ENCODE measurements at places on chromosomes 1 and 21.
A peak's percentile ranks its signal among the peaks of the same experiment; 100 is the strongest.

DNA sequence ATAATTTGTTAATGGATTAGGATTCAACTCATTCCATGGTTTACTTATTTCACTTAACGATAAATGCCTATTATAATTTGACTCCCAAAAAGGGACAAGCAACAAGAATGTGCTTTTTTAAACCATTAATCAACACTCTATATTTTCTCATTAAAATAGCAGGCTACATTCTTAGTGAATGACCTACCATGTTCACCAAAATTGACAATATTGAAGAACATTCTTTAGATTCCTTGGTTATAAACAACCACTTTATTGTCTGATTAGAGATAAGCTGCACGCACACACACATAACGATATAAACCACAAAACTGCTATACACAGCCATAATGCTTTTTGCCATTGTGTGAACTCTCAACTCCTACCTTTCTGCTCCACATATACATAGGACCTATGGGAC lies 75.4 kb upstream of the LRRC7 start:
- DNase-seq, result no peak
- no peaks in the 10 kb centered on the region for H3K27me3 ChIP-seq

DNA sequence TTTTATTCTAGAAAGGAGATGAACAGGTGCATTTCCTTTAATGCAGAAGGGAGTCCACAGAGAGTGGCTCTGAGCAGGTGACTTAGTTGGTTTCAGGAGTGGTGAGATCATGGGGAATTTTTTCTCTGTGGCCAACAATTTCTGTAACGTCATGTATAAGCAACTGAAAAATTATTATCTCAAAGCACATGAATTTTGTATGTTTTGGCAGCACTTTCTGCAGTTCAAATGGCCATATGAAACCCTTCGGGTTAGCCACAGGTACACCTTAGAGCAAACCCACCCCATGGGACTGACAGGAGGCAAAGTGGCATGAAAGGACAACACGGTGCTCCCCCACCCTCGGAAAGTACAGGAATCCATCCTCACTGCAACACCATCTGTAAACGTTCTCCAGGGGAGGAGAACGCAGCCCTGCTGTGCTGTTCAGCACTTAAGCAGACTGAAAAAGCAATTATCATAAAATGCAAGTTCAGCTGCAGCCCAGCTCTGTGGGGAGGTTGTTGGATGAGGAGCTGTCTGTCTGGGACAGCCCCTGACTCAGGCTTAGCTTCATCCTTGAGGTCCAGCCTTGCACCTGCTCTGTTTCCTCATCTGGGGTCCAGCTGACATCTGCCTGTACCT lies 55.8 kb upstream of the CLDN14 start:
- H3K4me3 ChIP-seq, result no peak overlapping the region
- H3K36me3 ChIP-seq, result no peaks in the 10 kb centered on the region
- no peak for DNase-seq
- peaks cover 3% of the 10 kb centered on the region for H3K27me3 ChIP-seq
- no peaks in the 10 kb centered on the region for H3K4me1 ChIP-seq

GRCh38 chr1:203353486-203353885 lies 2.6 kb upstream of the FMOD start:
- H3K36me3 ChIP-seq, result no peaks in the 10 kb centered on the region
- H3K4me1 ChIP-seq, result peaks cover 9% of the 10 kb centered on the region
- H3K4me3 ChIP-seq, result no peak overlapping the region
- H3K27ac ChIP-seq, result no peak overlapping the region
- DNase-seq, result no peak

GRCh38 chr1:176820391-176821031 lies 344.0 kb downstream of the ASTN1 start:
- no peak overlapping the region for H3K4me3 ChIP-seq
- no peaks in the 10 kb centered on the region for H3K4me1 ChIP-seq
- H3K27ac ChIP-seq, result no peak overlapping the region
- no peaks in the 10 kb centered on the region for H3K36me3 ChIP-seq

DNA sequence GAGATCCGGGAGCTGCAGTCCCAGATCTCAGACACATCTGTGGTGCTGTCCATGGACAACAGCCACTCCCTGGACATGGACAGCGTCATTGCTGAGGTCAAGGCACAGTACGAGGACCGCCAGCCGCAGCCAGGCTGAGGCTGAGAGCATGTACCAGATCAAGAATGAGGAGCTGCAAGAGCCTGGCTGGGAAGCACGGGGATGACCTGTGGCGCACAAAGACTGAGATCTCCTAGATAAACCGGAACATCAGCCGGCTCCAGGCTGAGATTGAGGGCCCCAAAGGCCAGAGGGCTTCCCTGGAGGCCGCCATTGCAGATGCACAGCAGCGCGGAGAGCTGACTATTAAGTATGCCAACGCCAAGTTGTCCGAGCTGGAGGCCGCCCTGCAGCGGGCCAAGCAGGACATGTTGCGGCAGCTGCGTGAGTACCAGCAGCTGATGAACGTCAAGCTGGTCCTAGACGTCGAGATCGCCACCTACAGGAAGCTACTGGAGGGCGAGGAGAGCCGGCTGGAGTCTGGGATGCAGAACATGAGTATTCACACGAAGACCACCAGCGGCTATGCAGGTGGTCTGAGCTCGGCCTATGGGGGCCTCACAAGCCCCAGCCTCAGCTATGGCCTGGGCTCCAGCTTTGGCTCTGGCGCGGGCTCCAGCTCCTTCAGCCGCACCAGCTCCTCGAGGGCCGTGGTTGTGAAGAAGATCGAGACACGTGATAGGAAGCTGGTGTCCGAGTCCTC lies 25.5 kb downstream of the ETV3L start:
- peak; percentile 54 for DNase-seq
- peaks cover 3% of the 10 kb centered on the region for H3K4me1 ChIP-seq
- peaks cover 23% of the 10 kb centered on the region for H3K27me3 ChIP-seq
- no peak overlapping the region for H3K4me3 ChIP-seq
- no peak overlapping the region for H3K27ac ChIP-seq

DNA sequence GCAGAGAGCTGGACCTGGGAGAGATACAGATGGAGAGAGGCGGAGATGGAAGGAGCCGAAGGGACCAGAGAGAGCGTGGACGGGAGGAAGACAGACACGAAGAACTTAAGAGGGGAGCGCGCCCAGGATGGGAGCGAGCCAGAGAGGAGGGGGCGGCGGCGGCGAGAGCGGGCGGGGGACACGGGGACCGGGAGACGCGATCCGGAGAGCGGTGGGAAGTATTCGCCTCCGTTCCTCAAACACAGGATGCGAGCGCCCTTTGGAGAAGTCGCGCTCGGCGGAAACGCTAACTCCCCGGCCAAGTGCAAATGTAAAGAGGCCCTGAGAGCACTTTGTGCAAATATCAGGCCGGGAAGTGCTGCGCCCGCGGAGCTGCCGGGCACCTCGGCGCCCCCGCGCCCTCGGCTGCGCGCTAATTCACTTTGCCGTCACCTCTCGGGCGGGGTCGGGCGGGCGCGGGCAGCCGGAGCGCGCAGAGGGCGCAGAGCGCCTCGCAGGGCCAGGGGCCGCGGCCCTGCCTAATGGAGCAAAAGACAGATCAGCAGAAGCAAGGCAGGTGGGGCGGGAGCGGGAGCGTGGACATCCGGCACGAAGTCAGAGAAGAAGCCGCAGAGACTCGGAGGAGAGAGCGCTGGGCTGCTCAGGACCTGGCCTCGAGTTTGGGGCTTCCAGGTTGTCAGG lies 281.2 kb downstream of the RRAGC start:
- no peak overlapping the region for H3K4me3 ChIP-seq
- no peak overlapping the region for H3K27ac ChIP-seq
- no peaks in the 10 kb centered on the region for H3K36me3 ChIP-seq
- DNase-seq, result no peak
- peaks cover 6% of the 10 kb centered on the region for H3K4me1 ChIP-seq

- no peaks in the 10 kb centered on the region for H3K36me3 ChIP-seq
- no peak overlapping the region for H3K27ac ChIP-seq
- no peaks in the 10 kb centered on the region for H3K27me3 ChIP-seq
- no peak for DNase-seq
- no peaks in the 10 kb centered on the region for H3K4me1 ChIP-seq
These were observed 149.7 kb upstream of the RRP15 start for GRCh38 chr1:218135371-218135770.

DNA sequence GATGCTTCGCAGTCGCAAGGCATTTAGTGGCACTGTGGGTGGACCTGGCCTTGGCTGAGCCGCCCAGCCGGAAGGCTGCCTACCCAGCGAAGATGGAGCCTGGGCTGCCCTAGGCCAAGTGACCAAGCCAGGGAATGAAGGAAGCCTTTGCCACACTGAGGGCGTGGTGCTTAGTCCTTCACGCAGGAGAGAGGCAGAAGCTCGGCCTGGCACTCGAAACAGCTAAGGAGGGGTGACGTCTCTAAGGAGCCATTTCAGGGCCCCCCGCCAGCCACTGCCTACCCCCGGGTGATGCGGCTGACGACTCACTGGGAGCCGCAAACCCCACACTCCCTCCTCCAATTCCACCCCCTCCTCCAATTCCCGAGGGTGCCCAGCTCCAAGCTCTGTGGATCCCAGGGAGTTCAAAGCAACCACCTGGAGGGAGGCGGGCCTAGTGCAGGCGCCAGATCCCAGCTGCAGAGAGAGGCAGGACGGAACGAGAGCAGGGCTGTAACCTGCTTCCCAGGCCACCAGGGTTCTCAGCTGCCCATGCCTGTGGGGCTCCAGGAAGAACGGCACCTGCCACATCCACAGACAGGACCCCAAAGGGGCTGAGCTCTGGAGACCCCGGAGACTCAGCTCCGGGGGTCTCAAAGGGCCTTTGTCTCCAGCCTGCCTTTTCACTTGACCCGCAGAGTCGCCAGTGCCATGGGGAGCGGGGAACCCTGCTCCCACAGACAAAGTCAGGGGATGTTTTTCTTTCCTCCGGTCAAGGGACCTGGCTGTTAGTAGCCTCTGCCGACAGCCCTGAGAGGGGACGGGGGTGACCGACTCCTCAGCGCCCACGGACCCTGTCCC lies 75.8 kb downstream of the ARHGEF16 start:
- peak; percentile 24 for DNase-seq
- H3K27me3 ChIP-seq, result no peaks in the 10 kb centered on the region
- peak overlapping the region; percentile 23 for H3K27ac ChIP-seq

DNA sequence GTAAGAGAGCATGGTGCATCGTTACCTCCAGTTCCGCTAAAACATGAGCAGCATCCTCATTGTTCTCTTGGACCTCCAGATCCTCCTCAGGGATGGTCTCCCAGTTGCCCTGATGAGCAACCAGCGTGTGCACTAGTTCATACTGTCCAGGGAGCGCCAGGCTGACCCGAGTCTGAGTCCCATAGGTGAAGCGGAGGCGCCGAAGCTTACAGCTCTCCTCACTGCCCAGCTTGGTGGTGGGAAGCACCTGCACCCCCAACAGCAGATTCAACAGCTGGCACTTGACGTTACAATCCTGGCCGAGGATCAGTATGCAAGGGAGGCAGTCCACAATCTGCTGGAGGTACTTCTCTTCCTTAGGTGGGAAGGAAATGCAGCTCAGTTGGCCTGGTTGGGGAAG lies 24.1 kb downstream of the DSTYK start:
- peaks cover 20% of the 10 kb centered on the region for H3K36me3 ChIP-seq
- no peak overlapping the region for H3K4me3 ChIP-seq
- no peaks in the 10 kb centered on the region for H3K27me3 ChIP-seq
- peaks cover 59% of the 10 kb centered on the region for H3K4me1 ChIP-seq
- DNase-seq, result no peak

DNA sequence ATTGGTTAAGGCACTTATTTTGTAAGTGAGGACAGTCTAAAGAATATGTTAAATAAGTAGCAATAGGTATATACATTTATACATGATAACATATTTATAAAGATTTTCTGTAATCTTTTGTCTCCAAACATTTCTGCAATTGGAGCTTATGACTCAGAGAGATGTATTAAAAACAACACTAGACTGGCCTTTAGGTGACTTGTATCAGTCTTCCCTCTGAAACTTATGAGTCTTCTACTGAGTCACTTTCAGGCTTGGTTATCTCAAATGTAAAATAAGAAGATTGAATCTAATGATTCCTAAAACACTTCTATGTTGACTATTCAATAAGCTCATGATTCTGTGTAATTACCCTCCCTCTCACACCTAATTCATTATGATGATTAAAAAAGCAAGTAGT lies 672.6 kb upstream of the NEGR1 start:
- no peak overlapping the region for H3K4me3 ChIP-seq
- H3K36me3 ChIP-seq, result no peaks in the 10 kb centered on the region
- H3K27ac ChIP-seq, result no peak overlapping the region
- H3K27me3 ChIP-seq, result no peaks in the 10 kb centered on the region
- H3K4me1 ChIP-seq, result no peaks in the 10 kb centered on the region

- no peaks in the 10 kb centered on the region for H3K36me3 ChIP-seq
- no peak overlapping the region for H3K4me3 ChIP-seq
- H3K27me3 ChIP-seq, result peaks cover 57% of the 10 kb centered on the region
- no peak for DNase-seq
- H3K27ac ChIP-seq, result no peak overlapping the region
- peaks cover 3% of the 10 kb centered on the region for H3K4me1 ChIP-seq
These were observed 27.9 kb downstream of the EBNA1BP2 start for GRCh38 chr1:43144237-43144636.

- peak overlapping the region; percentile 5 for H3K4me3 ChIP-seq
- peak; percentile 25 for DNase-seq
- peaks cover 43% of the 10 kb centered on the region for H3K4me1 ChIP-seq
- no peaks in the 10 kb centered on the region for H3K27me3 ChIP-seq
- H3K27ac ChIP-seq, result peak overlapping the region; percentile 52
These were observed 10.9 kb upstream of the IFI16 start for GRCh38 chr1:158998781-158999161.

GRCh38 chr1:212606395-212607205 lies 2.0 kb upstream of the ATF3 start:
- peaks cover 40% of the 10 kb centered on the region for H3K27me3 ChIP-seq
- H3K27ac ChIP-seq, result no peak overlapping the region
- H3K4me1 ChIP-seq, result peaks cover 49% of the 10 kb centered on the region
- peak; percentile 62 for DNase-seq
- H3K36me3 ChIP-seq, result peaks cover 23% of the 10 kb centered on the region

DNA sequence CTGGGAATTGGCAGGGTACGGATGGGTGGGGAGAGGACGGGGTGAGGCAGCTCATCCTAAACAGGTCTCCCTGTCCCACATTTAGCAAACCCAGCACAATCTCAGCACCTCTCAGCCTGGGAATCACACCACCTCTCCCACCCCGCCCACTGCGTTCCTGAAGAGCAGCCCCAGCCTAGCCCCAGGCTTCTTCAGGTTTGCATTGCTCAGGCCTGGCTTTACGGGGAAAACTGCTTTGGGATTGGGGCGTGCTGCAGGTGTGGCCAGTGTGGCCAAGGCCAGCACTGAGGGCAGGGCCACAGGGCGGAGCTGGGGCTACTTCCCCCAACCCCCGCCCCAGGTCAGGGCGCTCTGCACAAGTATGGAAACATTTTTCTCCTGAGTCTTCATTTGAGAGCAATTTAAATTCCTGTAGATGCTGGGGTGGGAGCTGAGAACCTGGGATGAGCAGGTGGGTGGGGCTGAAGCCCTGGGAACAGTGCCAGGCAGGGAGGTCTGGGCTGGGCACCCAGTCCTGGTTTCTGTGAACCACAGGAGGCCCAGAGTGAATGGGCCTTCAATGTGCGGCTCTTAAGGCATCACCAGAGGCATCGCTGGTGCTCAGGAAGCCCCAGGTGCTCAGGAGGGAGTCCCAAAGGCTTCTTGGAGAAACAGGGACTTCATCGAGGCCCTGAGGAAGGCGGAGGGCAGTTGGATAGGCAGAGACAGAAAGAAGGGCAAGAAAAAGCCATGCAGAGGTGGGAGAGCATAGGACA lies 24.1 kb downstream of the TNNT2 start:
- H3K27me3 ChIP-seq, result peaks cover 11% of the 10 kb centered on the region
- no peaks in the 10 kb centered on the region for H3K36me3 ChIP-seq
- no peak overlapping the region for H3K27ac ChIP-seq
- H3K4me3 ChIP-seq, result no peak overlapping the region
- DNase-seq, result no peak
- H3K4me1 ChIP-seq, result no peaks in the 10 kb centered on the region
